Activated CD8-positive, alpha-beta memory T cell treated with anti-CD3 and anti-CD28 coated beads, Interleukin-2, amount 50 U/mL, for 48 hours (primary cell): ENCODE measurements at places on chromosomes 2 and 18.

DNA sequence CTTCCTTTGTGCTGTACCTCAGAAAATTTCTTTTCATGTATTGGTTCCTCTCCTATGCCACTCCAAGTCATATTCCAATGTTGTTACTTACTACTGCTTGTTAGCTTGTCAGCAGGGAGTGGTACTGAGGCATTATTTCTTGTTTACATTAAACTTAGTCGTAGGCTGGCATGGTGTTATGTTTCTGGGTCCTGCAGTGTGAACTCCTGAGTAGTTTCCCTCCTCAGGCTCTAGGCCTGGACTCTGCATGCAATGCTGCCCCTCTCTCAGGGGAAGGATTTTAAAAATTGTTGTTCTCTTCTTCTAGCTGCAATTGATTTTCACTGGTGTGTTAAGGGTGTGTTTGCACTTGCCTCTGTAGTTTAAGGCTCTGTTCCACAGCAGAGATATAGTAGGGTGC, 671.6 kb downstream of the PLCL1 start:
- no peak for DNase-seq

- DNase-seq = no peak
Measured at GRCh38 chr2:160270571-160271113, 70.6 kb upstream of the ITGB6 start.

DNA sequence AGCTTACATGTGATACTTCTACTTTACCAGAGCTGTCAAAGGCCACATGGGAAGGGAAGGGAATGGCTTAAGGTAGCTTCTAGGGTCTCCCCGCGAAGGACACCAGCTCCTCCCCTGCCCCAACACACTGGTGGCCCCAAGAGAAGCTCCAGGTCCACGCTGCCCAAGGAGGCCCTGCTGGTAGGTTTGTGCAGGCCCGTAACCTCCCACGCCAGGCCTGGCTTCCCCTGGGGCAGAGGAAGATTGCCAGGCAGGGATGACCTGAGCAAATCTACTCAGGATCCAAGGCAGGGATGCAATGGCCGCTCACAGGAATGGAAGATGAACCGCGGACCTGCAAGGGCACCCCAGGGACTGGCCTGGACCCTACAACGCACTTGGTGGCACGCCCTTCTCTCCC, 205.1 kb downstream of the MGAT5 start:
- no peak for DNase-seq

GRCh38 chr2:26243470-26244308, 743 bp downstream of the HADHA start:
- DNase-seq = no peak
